Prostate gland (tissue), 2 donors: ENCODE measurements at places on chromosomes 1 and 21.

DNA sequence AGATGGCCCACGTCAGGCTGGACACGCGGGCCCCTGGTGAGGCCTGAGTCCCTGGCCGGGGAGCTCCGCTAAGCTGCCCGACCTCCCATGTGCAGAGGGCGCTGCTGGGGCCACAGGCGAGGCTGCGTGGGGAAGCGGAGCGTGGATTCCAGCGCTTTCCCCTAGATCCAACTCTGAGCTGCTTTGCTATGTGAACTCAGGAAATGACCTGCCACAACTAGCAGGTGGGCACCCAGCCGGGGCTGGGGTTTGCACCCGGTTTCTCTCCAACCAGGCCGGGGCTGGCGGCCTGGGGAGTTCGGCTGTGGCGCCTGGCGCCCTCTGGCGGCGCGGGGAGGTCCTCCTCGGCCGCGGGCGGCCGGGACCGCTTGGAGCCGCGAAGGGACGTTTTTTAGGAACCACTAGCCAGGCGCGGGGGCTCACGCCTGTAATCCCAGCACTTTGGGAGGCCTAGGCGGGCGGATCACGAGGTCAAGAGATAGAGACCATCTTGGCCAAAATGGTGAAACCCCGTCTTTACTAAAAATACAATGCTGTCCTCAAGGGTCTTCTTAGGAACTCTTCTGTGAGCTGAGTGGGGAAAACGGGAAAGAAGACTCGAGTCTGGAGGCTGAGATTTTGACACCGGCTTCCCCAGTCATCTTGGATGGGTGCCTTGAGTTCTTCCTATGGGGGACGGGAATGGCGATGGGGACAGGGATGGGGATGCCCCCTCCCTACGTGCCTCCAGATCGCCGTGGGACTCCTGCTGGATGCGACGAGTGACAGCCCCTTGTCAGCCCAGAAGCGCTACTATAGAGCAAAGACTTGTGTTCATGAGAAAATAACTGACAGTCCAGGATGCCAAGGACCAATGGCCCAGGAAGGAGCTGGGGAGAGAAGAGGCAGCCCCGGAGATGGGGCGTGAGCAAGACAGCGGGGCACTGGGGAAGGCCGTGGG lies 12.6 kb downstream of the PYCR2 start:
- peak; percentile 35 for DNase-seq

DNA sequence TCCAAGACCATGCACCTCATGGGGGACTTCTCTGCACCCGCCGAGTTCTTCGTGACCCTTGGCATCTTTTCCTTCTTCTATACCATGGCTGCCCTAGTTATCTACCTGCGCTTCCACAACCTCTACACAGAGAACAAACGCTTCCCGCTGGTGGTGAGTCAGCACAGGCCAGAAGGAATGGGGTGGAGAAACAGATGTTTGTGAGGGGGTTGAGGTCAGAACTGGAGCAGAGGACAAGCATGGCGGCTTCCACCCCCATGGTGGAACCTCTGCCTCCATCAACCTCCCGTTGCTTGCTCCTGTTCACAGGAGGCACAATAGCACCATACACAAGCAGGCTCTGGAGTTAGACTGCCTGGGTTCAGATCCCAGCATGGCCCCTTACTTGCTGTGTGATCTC lies 6.9 kb upstream of the ATXN7L2 start:
- DNase-seq = no peak

DNA sequence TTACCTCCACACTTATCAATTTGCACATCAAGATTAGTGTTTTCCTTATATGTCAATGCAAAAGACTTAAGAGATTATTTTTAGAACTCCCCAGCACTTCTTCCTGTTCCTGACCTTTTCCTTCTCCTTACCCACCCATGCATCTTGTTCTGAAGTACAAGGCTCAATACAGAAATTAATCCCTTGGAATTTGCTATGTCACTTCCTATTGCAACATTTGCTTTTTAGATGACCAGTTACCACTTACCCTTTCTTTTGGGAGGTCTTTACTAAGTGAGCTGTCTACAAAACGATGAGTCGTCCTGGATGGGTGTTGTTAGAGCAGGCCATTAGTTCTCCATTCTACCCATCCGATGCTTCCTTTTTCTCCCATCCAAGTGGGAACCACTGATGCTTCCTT lies 221.2 kb downstream of the FMN2 start:
- DNase-seq = no peak

DNA sequence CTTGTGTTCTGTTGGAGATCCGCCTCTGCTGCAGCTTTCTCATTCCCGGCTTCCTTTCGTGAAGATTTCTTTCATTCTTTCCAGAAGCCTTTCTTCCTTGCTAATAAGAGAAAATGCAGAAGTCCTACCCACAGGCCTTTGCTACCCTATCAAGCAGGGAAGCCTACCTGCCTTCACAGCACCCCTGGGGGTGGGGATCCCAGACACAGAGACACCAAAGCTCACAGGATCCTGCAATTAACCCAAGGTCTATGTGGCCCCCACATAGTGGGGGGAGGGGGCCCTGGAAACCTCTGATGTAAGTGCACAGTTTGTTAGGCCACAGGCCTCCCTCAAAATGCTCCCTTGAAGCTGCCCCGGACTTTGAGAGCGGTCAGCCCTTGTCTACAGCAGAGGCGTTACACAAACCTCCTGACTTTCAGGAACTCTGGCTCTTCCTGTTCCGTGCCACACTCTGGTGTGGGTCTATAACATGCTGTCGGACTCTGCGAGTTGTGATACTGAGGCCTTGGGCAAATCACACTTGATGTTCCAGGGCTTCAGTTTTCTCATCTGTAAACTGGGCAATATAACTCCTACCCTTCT lies 31.2 kb downstream of the NKAIN1 start:
- DNase-seq = no peak

DNA sequence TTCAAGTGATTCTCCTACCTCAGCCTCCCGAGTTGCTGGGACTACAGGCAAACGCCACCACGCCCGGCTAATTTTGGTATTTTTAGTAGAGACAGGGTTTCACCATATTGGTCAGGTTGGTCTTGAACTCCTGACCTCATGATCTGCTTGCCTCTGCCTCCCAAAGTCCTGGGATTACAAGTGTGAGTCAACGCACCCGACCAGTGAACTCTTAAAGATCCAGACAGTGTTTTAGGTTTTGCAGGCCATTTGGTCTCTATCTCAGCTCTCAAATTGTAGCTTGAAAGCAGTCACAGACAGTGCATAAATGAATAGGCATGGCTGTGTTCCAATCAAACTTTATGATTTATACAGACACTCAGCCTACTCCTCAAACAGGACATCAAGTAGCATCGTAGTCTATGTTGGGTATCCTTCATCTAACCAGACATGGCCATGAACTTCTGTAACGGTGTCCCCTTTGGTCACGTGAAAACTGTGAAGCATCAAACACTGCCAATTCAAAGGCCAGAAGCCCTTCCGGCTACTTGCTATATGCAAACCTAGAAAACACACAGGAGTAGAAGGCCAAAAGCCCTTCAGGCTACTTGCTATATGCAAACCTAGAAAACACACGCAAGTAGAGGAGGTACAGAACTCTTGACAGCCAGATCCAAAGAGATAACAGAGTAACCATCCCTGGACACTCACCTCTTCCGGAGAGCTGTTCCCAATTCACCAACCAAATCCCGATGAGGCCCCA lies 3.1 kb downstream of the FUCA1 start:
- DNase-seq = no peak

- no peak for DNase-seq
These were observed 16.2 kb downstream of the CSRP1 start for GRCh38 chr1:201490708-201491131.

GRCh38 chr1:161834967-161835550 lies 68.9 kb downstream of the ATF6 start:
- no peak for DNase-seq

DNA sequence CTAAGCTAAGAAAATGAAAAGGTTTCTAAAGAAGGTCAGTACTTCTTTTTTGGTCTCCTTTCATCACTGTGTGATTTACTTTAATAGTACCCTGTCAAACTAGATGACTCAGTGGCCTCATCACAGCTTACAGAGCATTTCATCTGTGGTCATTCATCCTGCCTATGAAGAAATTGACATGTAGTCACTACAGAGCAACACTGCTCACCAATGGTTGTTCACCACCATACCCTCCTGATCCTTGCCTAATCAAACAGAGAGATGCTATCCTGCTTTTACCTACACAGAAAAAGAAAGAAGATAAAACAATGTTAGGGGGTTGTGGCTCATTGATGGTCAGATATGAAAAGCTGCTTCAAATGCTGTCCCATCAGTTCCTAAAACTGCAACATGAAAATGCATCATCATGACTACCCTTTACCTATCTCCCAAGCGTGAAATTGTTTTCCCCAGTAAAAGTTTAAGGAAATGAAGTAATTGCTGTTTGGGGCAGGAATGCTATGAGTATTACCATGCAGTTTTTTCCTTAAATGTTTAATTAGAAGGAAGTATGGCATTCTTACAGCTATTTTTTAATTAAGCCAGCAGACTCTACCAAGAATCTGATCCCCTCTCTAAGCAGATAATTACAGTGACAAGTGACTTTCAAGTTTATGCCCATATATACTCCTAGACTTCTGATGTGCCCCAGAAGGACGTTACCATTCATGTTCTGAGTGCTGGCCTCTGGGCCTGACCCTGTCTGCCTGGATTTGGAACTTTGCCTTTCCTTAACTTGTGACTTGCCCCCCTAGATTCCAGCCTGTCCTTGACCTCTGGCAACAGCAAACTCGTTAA lies 46.1 kb upstream of the FBXO28 start:
- DNase-seq = no peak

DNA sequence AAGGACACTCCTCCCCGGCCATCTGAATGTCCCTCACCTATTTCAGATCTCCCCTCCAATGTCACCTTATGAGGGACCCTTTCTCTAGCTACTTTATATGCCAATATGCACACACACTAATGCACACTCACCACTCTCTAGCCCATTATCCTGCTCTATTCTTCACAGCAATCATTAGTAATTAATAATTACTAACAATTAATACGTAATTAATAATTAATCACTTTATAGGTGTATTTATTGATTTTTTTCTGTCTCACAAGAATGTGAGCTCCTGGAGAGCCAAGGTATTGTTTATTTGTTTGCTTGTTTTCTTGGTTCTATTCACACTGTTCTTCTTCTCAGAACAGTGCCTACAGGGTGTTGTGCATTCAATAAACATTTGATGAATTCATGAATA lies 385.2 kb upstream of the DUSP10 start:
- DNase-seq = no peak

DNA sequence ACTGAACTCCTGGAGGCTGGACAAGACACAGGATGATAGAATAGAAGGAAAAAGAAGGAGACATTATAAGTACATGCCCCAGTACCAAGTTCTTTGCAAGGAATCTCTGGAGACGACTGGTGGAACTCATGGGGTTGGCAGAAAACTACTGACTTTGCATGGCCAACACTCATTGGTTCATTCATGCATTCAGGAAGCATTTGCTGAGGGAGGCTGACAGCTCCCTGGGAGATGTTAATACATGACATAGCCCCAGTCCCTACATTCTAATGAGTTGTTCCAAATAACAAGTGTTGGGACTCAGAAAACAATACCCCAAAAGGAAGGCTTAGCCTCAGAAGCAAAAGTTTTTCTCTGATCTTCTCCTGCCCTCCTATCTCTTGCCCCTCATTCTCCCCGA lies 172.8 kb upstream of the IRF2BP2 start:
- no peak for DNase-seq

DNA sequence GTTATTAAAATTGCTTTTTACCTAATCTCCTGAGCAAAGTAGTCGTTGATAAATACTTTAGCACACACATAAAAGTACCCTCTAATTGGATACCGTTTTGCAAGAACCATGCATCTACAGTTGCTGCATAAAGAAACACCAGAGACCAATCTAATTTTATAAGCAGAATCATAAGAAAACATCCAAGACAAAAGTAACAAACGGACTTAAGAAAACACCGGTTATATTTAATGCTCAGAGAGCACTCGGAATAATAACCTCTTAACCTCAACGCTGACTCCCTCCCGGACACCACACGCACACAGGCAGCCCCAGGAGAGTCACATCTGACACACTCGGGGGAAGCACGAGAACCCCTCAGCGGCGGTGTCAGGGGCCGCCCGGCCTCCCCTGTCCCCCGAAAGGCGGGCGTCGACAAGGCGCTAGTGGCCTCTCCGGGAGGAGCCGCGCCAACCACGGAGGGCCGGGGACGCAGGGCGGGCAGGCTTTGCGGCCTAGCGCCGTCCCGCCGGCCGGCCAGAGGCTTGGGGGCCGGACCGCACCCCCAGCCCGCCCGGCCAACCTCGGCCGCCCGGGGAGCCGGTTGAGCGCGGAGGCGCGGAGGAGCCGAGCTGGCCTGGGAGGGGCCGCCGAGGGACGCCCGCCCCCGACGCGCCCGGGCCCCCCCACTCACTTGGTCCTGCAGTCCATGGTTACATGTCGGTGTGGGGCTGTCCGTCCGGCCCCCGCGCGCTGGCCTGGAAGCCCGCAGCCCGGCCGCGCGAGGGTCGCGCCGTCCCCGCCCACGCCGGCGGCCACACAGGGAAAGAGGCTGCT lies 606 bp downstream of the DENND1B start:
- peak; percentile 25 for DNase-seq

DNA sequence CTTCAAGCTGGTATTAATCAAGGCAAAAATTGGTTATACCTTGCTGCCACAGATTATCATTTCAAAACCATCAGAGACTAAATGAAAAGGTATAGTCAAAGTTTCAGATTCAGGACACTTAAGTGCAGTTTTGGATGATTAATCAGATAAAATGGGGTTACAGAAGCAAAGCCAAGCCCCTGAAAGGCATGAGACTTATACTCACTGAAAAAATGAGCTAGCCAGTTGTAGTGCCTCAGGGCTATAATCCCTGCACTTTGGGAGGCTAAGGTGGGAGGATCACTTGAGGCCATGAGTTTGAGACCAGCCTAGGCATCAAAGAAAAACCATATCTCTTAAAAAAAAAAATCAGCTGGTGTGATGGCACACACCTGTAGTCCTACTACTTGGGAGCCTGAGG lies 15.2 kb downstream of the LRRC40 start:
- no peak for DNase-seq

GRCh38 chr1:153362187-153362775 lies 4.6 kb downstream of the S100A9 start:
- no peak for DNase-seq

DNA sequence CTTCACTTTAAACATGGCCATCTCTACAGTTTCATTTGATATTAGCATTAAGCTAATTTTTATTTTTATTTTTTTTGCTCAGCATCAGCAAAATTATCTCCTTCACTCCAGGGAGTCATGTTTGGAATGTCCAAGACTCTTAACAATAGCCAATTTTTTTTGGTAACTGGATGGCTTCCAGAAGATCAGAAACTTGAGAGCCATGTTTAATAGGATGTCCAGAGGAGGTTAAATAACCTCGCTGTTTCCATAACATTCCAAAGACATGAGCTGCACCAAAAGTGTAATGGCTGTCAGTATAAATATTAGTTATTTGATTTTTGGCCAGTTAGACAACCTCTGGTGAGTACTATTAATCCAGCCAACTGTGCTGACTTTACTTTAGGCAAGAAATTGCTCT lies 80.7 kb downstream of the DNTTIP2 start:
- no peak for DNase-seq

DNA sequence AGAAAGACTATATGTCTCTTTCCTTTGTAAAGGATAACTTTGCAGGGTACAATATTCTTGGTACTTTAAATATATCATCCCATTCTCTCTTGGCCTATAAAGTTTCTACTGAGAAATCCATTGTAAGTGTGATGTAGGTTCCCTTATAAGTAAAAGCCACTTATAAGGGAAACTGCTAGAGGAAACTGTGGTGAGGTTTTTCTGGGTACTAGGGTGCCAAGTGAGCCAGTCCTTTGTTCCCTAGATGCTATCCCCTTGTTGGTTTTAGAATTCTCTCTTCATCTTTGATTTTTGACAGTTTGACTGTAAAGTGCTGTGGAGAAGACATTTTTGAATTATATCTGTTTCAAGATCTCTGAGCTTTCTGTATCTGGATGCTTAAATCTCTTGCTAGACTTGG lies 108.9 kb upstream of the NEK7 start:
- DNase-seq = no peak
